Subcutaneous preadipocyte (primary cell): ENCODE measurements at places on chromosomes 5 and 9. TPM values are rescaled to one million over a fixed set of nuclear protein-coding genes. Genes with fewer than 3 reads are reported as not detected.

STPG3 gene
- not detected in 2 replicates for total RNA-seq

MUSK gene
- total RNA-seq = under 0.01 TPM in 1 of 2 replicates, not detected in the other

IFNA2 gene
- total RNA-seq = not detected in 2 replicates

PLPP6 gene
- total RNA-seq = 5.9 and 6.2 TPM in 2 replicates

PTPA gene
- 71.3 and 81.3 TPM in 2 replicates for total RNA-seq

ARHGEF39 gene
- 1.5 and 5.5 TPM in 2 replicates for total RNA-seq

LHX6 gene
- under 0.01 TPM in 1 of 2 replicates, not detected in the other for total RNA-seq

ZER1 gene
- total RNA-seq = 16.8 and 17.3 TPM in 2 replicates

SCGB3A1 gene
- not detected in 2 replicates for total RNA-seq

ZNF658 gene
- 3.7 and 4.1 TPM in 2 replicates for total RNA-seq

TAF11L10 gene
- not detected in 2 replicates for total RNA-seq

GFI1B gene
- total RNA-seq = not detected in 2 replicates

RXRA gene
- 18.4 and 19.7 TPM in 2 replicates for total RNA-seq

PCDHA6 gene
- total RNA-seq = under 0.01 and 0.37 TPM in 2 replicates

SERF1B gene
- total RNA-seq = 9.2 and 10.0 TPM in 2 replicates

IFNA21 gene
- not detected in 2 replicates for total RNA-seq

CCDC171 gene
- total RNA-seq = 2.7 and 2.9 TPM in 2 replicates

DAB2 gene
- 59.8 and 130 TPM in 2 replicates for total RNA-seq
